ENCODE measurements at places on chromosomes 2 and 18.

DNA sequence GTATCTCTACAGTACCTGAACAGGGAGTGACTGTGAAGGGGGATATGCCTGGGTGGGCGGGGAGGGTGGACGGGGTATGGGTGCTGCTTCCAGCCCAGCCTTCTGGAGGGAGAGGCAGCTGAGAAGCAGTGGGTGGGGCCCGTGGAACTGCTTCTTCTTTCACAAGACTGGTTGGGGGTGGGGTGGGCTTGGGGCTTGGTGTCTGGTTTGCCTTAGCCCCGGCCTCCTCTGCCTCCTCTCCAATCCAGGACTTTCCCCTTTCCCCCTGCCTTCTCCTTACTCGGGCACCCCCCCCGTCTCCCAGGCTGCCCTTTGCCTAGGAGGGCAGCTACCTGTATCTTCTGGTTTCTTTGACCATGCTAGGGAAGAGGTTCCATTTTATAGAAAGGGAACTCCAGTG lies 233.4 kb downstream of the DYSF start:
- no peak for DNase-seq

DNA sequence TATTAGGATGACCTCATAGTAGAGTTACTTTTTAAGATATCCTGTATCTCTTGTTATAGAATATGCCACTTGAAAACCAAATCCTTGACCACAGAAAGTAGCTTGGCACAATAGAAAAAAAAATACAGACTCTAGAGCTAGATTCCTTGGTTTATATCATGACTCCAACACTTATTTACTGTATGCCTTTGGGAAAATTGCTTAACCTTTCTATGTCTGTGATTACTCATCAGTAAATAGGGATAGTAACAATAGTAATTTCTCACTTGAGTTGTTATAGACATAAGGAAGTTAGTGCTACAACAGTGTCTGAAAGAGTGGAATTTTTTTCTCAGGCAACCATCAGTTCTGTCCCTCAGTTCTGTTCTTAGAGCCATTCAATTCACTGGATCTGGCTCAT lies 193.8 kb downstream of the GULP1 start:
- no peak for DNase-seq

- no peak for DNase-seq
Observed at GRCh38 chr2:30942419-30942818, 135.2 kb upstream of the CAPN13 start.

- DNase-seq = no peak
Observed at GRCh38 chr2:226932443-226932842, 96.6 kb downstream of the RHBDD1 start.

DNA sequence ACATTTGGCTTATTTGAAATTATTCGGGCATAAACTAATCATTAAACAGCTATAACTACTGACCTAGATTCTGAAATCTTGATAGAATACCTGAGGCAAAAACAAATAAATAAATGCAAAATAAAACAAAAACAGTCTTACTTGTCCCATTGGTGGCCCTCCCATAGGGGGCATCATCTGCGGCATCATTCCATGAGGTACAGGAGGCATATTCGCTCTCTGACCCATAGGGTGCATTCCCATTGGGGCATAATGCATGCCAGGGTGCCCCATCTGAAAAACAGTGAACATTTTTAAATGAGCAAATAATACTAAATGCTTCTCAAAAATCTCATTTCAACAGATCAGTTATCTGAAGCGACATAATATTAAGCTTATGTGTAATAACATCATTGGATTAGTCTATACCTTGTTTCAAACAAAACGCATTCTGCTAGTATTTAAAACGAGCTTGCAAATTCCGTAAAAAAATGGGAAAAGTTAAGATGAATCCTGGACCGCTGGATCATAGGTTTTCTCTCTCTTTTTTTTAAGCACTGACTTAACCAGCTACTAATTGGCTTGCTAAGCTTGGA lies 1.3 kb downstream of the PRPF40A start:
- DNase-seq = no peak

GRCh38 chr2:191845876-191846514 lies 893 bp downstream of the CAVIN2 start:
- DNase-seq = no peak

DNA sequence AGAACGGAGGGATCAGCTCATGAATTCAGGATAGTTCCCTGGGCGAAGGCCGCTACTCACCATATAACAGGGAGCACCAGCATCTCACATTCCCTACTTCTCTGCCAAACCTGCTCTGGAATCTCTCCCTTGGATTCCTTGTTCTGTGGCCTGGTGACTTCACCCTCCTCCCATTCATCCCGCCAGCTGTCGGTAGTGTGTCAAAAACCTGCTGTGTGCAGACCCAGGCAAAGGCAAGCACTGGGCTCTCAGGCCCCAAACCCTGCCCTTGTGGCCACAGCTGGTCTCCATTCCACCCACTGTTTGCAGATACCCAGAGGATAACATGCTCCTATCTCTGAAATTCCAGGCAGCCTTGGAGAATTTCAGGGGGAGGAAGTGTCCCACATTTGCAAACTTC lies 151.6 kb downstream of the CAPN13 start:
- no peak for DNase-seq

DNA sequence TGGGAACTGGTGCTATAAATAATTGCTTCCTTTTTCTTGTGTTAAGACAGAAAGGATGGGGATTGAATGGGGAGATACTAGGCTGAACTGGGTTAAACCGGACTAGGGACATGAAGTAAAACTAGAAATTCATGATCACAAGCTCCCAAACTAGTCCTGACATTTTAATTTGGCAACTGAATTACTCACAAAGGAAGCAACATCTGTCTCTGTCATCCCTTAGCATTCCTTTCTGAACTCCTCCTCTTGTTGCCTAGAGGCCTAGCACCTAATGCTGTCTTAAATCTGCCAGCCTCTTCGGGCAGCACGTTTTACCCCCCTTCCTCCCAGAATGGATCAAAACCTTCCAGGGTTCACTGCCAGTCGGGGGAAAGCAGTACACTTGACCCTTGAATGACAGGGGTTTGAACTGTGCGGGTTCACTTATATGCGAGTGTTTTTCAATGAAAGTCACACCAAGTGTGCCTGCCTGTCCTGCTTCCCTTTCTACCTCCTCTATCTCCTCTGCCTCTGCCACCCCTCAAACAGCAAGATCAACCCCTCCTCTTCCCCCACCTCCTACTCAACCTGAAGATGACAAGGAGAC lies 8.2 kb downstream of the KCTD1 start:
- no peak for DNase-seq

GRCh38 chr2:41830600-41830999 lies 217.2 kb upstream of the PKDCC start:
- DNase-seq = no peak

DNA sequence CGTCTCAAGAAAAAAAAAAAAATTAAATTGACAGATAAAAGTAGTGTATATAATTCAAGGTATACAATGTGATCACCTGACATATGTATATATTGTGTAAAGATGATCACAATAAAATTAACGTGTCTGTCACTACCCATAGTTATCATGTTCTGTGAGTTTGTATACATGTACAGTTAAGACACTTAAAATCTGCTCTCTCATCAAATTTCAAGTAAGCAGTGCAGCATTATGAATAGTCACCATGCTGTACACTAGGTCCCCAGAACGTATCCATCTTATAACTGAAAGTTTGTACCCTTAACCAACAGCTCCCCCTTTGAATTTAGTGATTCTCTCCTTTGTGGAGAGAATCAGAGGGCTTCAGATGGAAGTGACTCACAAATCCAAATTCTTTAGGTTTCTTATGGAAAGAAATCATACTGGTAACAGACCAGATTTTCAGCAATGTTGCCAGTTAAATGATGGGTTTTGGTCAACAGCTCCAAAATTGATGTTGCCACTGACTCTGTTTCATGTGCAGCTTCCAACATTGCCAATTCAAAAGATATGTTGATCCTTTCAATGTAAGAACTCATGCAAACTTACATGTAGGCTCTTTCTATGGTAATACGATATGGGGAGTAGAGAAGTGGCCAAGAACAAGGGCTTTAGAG lies 281.5 kb downstream of the AFF3 start:
- DNase-seq = no peak

GRCh38 chr2:37869771-37870170 lies 55.3 kb upstream of the RMDN2 start:
- DNase-seq = no peak

GRCh38 chr2:25592766-25593292 lies 80.5 kb downstream of the DTNB start:
- no peak for DNase-seq

GRCh38 chr2:44843641-44844310 lies 97.7 kb upstream of the SIX3 start:
- DNase-seq = no peak

DNA sequence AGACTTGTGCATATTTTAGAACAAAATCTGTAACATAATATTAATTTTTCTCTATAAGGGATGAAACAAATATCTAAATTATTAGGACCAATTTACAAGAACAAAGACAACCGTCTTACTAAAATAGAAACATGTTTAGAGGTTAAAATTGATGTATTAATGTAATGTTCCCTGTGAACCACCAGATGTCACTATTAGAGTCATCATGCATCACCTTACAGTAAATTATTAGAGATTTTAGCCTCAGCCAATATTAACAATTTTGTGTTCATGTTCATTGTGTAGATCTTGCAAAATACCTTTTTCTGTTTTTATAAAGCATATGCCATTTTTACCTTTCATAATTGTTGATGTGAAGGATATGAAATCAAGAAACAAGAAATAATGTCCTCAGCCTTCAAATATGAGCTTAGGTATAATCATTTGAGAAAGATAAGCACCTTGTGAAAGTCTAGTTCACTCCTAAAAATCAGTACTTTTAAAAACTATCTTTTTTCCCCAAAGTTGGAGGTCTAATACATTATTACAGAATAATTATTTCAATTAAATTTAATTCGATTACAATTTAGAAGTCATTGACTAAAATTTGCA lies 344.3 kb upstream of the KCNH7 start:
- DNase-seq = no peak

DNA sequence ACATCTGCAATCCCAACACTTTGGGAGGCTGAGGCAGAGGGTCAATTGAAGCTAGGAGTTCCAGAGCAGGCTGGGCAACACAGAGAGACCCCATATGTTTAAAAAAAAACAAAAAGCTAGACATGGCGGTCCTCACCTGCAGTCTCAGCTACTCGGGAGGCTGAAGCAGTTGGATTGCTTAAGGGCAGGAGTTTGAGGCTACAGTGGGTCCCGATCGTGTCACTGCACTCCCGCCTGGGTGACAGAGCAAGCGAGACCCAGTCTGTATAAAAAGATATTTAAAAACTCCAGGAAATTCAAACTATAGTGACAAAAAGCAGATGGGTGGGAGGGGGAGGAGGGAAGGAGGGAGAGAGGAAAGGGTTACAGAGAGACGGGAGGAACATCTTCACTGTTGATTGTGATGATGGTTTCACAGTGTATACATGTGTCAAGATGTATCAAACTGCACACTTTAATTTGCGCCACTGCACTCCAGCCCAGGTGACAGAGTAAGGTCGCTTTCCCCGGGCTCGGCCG lies 942 bp upstream of the ZNF236 start:
- DNase-seq = no peak

DNA sequence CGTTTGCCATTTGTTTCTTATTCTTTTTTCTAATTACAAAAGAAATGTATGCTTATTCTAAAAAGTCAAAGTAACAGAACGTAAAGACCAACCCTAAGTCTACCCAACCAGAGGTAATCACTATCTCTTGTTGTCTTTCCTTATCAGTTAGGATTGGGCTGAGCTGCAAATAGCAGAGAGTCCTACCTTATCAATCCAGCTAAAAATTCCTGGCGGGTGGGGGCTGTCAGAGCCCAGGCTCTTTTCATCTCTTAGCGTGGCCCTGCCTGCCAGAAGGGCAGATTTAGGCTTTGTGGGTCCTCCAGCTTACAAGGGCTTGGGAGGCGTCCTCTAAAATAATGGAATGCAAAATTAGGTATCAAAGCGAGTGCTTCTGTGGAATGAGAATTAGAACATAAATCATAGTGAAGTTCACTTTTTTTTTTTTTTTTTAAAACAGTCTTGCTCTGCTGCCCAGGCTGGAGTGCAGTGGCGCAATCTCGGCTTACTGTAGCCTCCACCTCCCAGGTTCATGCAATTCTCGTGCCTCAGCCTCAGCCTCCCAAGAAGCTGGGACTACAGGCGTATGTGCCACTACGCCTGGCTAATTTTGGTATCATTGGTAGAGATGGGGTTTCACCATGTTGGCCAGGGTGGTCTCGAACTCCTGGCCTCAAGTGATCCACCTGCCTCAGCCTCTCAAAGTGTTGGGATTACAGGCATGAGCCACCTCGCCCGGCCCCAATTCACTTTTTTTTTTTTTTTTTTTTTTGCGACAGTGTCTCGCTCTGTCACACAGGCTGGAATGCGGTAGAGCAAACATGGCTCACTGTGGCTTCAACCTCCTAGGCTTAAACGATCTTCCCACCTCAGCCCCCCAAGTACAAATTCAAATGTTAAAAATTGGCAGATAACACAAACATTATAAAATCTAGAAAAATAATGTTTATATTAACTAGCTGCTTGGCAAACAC lies 57.4 kb upstream of the B3GNT7 start:
- no peak for DNase-seq

GRCh38 chr2:218806346-218806978 lies 24.5 kb downstream of the CYP27A1 start:
- no peak for DNase-seq

GRCh38 chr18:53101536-53102105 lies 761.6 kb downstream of the DCC start:
- no peak for DNase-seq

DNA sequence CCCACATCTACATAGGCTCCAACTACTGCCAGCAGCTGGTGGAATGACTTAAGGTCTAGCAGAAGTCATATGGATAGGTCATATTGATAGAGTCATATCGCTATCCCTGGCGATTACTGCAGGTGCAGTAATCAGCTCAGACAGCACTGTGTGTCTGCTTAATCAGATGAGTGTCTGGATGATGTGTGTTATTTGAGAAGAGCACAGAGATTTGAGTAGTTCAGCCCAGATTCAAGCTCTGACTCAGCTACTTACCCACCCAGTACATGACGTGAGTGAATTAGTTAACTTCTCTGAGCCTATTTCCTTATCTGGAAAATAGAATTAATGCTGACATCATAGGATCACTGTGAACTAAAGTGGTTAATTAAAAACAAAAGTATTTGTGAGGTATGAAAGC lies 78.9 kb downstream of the EHD3 start:
- no peak for DNase-seq

- DNase-seq = no peak
Observed at GRCh38 chr2:230865766-230866755, 1.3 kb downstream of the ITM2C start.

- no peak for DNase-seq
Observed at GRCh38 chr2:48287976-48288375, 242.0 kb upstream of the STON1 start.
